ENCODE measurements at places on chromosomes 1 and 21.
A peak's percentile ranks its signal among the peaks of the same experiment; 100 is the strongest.

DNA sequence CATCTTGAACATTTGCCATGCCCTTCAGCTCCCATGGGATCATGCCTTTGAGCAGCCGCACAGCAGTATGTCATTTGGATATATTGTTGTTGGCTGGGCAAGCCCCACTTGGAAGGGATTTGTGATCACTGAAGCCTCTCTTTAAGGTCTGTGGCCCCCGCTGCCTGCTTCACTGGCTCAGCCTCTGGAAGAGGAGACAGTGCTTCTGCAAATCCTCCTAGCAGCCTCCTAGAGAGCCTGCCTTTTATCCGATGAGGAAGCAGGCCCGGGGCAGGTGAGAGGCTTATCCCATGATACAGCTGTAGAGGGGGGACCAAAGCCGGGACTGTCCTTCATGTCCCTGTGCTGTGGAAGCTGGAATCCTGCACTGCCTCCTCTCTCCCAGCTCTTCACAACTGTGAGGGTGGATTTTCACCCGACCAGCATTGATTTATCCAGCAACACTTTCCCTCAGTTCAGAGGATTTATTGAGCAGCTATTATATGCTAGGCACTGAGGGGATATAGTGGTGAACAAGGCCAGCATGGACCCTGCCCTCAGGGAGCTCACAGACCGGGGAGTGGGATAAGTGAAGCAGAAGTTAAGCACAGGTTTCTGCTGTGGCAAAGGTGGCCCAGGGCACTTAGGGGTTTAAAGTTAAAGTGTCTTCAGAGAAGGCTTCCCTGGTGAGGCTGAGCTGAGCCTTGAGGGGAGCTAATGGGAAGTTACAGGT, 3.9 kb downstream of the TMEM61 start:
- no peak for DNase-seq

GRCh38 chr21:37281993-37282392, 14.9 kb upstream of the VPS26C start:
- no peak for DNase-seq

GRCh38 chr1:31095298-31095981, 29.9 kb upstream of the PUM1 start:
- DNase-seq, result peak; percentile 52

GRCh38 chr1:7781501-7781900, 2.6 kb upstream of the PER3 start:
- DNase-seq, result no peak

Data from AG09309 (cell line).